ENCODE measurements at places on chromosomes 7 and 10.

GRCh38 chr10:4151466-4151865, 366.5 kb upstream of the KLF6 start:
- no peak for DNase-seq

DNA sequence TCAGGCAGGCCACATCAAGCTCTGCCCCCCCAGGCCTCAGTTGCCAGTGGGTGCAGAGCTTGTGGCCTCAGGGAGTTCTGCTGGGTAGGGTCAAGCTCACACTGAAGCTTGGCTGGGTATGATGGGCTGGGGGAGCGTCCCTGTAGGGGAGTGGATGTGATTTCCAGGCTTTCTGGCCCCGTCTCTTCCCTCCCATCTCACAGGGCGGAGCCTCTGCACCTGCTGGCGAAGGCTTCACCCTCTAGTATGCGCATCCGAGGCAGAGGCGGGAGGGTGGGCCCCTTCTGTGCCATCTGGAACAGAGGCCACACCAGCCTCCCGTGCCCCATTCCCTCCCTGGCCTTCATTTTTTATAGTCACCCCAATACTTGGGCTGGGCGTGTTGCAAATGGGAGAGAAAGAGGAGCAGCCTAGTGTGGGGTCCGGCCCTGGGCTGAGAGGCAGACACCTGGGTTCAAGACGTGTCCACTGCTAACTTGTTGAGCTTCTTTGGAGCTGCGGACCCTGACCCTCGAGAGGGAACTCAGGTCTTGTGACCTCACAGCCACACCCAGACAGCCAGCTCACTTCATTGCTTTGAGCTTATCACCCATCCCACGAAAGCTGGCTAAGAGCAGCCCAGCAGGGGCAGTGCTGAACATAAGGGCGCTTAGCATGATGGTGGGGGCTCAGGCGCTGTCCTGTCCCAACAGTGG, 2.3 kb downstream of the AQP1 start:
- DNase-seq, result no peak

- no peak for DNase-seq
These were observed 42.6 kb upstream of the CXCL12 start for GRCh38 chr10:44427479-44427878.

- no peak for DNase-seq
These were observed 83.1 kb upstream of the LYZL1 start for GRCh38 chr10:29205787-29206186.

DNA sequence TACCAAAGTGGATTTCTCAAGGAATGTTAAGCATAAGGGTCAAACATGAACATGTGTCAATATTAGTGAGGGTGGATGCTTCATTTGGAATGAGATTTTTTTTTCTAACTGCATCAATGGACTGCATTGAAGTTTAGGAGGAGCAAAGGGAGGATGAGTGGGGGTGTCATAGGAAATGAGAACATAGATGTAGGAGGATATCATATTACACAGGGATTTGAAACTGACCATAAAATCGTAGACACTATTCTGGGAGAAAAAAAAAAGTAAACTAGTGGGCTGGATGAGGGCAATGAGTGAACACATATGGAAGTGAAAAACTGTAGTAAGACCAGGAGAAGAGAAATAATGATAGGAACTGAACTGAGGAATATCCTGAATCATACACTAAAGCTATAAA, 109.4 kb downstream of the SEMA3A start:
- no peak for DNase-seq

DNA sequence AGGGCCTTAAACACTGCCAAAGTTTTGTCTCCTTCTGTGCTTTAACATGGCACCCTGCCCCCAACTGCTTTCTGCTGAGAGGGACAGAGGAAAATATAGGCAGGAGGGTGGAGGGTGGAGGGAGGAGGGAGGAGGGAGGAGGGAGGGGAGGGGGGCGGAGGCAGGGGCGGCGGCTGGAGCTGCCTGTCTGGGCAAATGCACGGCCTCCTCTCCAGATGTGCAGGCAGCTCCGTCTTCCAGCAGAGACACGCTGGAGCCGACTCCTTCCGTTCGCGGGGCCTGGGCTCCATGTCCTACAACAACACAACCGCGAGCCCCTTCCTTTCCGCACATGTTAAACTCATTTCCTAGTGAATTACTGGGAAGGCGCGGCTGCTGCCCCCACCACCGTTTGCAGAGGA, 14.2 kb downstream of the EBF3 start:
- DNase-seq, result peak; percentile 69

- no peak for DNase-seq
These were observed 175.8 kb upstream of the LYZL1 start for GRCh38 chr10:29112827-29113615.

GRCh38 chr10:26809973-26810372, 50.8 kb downstream of the ABI1 start:
- no peak for DNase-seq

GRCh38 chr7:77800730-77801129, 2.2 kb downstream of the PHTF2 start:
- no peak for DNase-seq

- no peak for DNase-seq
These were observed 20.2 kb upstream of the FOXK1 start for GRCh38 chr7:4661871-4662270.

- DNase-seq, result no peak
These were observed 59.1 kb downstream of the ELAPOR2 start for GRCh38 chr7:87000344-87000743.

- no peak for DNase-seq
These were observed 40.3 kb upstream of the CELF2 start for GRCh38 chr10:10977226-10977956.

- DNase-seq, result no peak
These were observed 173.3 kb downstream of the PDE1C start for GRCh38 chr7:31896925-31897324.

- DNase-seq, result no peak
These were observed 1.2 kb downstream of the CACUL1 start for GRCh38 chr10:118753331-118754228.

DNA sequence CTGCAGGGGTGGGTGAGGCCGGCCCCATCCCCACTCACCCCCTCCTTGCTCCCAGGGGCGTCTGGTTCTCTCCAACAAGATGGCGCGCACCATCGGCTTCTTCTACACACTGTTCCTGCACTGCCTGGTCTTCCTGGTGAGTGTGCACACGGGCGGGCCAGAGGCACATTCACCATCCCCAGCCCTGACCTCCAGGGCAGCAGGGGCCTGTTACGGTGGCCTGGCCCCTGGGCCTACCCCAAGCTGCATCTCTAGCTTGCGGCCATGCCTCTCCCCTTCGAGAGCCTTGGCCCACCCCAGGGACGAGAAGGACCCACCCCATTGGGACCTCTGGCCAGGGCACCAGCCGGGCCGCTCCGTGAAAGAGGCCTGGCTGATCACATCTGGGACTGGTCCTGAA, 4.9 kb upstream of the SH2B2 start:
- no peak for DNase-seq
